Brain microvascular endothelial cell (primary cell): ENCODE measurements at places on chromosomes 6 and 20.

DNA sequence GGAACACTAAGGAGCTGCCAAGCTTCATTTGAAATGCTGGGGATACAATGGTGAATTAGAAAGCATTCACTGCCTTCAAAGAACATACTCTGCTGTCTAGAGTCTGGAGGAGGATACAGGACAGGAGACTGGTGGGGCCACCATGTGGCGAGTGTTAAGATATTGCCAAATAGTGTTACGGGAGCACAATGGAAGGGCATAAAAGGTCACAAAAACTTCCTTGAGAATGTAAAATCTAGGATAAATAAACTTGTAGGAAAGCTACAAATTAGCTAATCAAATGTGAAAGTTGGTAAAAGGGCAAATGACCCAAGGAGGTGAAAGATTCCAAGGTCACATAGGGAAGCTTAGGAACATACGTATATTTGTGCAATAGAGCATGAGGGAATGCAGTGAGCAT lies 271.7 kb downstream of the RFPL4B start:
- peak; percentile 14 for DNase-seq

- DNase-seq: no peak
Measured at GRCh38 chr6:15498640-15499039, 164.2 kb downstream of the DTNBP1 start.

GRCh38 chr6:120918137-120918536 lies 416.1 kb downstream of the TBC1D32 start:
- no peak for DNase-seq

- no peak for DNase-seq
Measured at GRCh38 chr6:159098636-159099106, 53.9 kb upstream of the TAGAP start.

GRCh38 chr6:24233813-24234442 lies 107.9 kb downstream of the NRSN1 start:
- no peak for DNase-seq

DNA sequence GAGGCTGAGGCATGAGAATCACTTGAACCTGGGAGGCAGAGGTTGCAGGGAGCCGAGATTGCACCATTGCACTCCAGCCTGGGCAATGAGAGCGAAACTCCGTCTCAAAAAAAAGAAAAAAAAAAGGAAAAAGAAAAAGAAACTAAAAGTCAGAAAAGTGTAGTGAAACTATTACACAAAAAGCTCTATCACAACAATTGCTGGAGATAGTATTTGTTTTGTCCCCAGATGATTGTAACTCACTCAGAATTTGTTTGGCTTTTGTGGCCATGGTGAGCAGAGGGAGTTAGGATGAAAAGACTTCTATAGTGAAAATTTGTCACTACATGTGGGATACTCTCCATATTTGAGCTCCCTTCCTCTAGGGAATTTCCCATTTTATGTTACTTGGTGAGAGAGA lies 5.2 kb upstream of the GOPC start:
- DNase-seq: no peak
